ENCODE measurements at places on chromosomes 3 and 15.

GRCh38 chr3:111610612-111611054, 15.5 kb upstream of the ZBED2 start:
- DNase-seq = no peak

DNA sequence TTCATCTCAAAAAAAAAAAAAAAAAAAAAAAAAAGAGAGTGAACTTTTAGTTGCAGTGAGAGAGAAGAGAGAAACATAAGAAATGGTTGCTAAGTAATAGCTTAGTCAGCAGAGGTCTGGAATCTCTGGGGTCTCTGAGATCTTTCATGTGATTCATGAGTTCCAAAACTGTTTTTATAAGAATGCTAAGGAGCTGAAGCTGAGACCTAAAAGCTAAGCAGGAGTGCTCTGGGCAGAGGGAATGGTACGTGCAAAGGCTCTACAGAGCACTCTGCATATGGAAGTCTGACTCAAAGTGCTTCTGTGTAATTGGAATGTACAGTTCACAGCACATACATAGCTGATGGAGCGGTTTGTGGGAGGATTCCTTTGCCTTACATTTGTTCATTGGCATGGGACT, 66.3 kb upstream of the LRIG1 start:
- DNase-seq = no peak

- DNase-seq = no peak
Measured at GRCh38 chr15:93985925-93986324, 245.4 kb upstream of the MCTP2 start.

GRCh38 chr3:6531153-6531552, 329.8 kb upstream of the GRM7 start:
- DNase-seq = no peak

- DNase-seq = no peak
Measured at GRCh38 chr3:127406309-127407025, 118.6 kb upstream of the PRR20G start.

GRCh38 chr15:56174649-56175048, 69.0 kb downstream of the RFX7 start:
- DNase-seq = no peak

- no peak for DNase-seq
Measured at GRCh38 chr3:150235799-150236198, 172.3 kb upstream of the TSC22D2 start.

DNA sequence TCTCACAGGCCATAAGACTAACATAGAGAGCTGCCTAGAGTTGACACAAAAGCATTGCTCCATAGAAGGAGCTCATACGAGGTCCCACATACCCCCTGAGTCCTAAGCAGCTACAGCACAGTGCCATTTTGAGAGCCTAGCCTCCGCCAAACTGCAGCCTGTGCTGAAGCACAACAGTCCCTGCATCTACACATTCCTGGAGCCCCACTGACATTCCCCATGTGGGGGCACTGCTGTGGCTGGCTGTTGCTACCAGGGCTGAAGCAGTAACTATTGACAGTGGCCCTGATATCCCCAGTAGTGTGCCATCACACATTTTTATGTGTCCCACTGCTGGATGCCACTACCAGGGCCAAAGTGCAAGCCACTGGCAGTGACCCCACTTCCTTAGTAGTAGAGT, 80.3 kb downstream of the CERS3 start:
- no peak for DNase-seq

DNA sequence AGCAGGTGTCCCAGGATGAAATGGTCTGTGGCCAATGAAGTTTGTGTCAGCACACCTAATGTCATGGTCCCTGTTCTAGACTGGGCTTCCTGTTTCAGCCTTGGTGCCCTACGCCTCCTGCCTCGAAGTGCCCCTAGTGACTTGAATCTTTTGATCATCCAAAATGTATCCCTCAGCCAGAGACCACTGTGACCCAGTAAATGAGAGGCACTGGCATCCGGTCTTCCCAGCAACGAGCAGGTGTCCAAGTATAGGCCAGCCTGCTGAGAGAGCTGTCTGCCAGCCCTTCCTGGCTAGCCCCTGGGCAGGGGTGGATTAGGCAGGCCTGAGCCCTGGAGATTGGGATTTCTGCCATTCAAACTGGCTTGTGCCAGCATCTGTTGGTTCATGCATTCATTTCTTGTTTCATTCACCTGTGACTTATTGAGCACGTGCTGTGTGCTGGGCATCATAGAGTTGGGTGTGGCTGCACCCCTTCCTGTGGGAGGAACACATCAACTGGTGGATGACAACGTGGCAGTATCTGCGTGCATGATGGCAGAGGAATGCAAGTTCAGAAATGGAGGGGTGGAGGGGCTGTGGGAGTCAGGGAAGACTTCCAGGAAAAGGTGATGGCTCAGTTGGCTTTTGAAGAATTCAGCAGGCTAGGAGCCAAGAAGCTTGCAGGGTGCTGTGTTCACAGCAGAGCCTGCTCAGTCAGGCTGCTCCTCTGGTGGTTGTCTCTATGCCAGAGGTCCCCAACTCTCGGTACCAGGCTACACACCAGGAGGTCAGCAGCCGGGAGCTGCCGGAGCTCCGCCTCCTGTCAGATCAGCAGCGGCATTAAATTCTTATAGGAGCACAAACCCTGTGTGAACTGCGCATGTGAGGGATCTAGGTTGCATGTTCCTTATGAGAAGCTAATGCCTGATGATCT, 21.6 kb downstream of the ESYT3 start:
- no peak for DNase-seq

DNA sequence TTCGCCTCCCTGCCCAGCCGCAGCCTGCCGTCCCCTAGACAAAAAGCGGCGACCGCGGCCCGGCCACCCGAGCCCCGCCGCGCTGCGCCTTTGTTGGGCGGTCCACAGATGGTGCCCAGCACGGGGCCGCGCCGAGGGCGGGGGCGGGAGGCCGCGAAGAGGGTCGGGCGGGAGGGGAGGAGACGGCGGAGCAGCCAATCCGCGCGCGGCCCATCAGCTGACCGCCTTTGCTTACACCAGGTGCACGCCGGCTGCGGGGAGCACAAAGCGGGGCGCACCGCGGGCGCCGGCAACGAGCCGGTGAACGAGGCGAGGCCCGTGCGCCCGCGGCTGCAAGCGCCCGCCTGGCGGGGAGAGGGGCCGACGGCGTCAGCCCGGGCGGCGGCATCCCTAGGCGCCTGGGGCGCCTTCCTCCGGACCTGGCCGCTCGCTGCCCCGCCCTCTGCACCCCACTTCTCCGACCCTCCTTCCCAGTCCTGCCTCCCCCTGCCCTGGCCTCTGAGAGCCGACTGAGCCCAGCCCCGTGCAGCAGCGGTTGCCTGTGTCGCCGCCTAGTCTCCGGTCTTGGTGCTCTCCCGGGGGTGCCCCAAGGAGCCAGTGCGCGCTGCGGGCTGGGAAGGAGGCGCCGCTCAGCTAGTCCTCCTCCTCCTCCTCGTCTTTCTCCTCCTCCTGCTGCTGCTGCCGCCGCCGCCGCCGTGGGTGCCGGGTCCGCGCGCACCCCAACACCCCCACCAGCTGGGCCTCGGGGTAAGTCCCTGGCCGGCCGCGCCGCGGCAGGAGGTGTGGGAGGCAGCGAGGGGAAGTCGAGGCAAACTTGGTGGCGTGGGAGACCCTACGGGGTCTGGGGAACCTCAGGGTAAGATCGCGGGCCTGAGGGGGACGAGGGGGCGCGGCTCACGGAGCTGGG, at the start of gene LRRN1:
TSS of gene LRRN1 (plus strand) at position 259 of the 907 bp plus-strand sequence. CDS start 45,211 bp downstream, outside the sequence.
- DNase-seq = no peak

DNA sequence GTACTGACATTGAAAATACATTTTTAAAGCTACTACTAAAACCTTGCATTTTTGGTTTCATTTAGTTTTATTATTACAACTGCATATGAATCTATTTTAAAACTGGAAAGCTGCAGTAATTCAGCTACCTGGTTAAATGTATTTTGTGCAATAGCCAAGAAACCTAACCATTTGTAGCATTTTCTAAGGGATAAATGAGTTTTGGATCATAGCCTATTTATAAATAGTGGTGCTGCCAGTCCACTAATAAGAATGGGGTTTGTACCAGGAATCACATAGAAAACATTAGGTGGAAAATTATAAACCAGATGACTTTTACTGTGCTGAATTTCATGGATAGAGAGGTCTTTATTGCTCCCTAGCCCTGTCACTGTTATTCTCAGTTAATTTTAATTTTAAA, 454.7 kb downstream of the DIPK2A start:
- DNase-seq = no peak

- no peak for DNase-seq
Measured at GRCh38 chr3:99366663-99367429, 271.5 kb upstream of the COL8A1 start.

DNA sequence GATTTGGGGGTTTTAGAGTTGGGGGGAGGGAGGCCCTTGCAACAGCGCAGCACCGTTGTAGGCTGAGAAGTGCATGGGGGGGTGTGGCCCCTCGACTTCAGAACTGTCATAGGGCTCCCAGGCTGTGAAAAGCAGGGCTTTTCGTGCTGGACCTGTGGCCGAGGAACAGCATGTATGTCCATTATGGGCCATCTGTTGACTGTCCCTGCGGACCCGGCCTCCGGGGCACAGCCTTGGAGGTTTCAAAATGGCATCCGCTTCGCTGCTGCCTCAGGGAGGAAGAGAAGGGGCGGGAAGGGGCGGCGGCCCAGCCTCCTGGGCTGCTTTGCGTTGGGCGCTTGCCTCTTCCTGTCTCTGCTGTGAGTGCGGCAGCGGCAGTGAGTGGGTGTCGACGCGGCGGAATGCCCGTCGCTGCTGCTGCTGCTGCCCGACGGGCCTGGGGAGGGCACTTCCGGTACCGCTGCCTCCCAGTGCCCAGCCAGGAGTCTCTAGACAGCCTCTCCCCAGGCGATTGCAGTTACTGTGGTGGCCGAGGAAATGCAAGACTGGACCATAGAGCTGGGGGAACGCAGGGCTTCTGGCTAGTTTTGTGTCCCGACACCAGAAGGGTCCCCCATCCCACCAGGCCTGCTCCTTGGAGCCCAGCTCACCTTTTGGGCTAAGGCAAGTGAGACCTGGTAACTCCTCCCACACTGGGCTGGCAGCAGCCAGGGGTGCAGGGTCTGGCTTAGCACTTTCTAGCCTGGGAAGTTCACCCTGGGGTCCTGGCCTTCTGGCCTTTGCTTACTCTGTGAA, 1.9 kb downstream of the GNAI2 start:
- peak; percentile 68 for DNase-seq

DNA sequence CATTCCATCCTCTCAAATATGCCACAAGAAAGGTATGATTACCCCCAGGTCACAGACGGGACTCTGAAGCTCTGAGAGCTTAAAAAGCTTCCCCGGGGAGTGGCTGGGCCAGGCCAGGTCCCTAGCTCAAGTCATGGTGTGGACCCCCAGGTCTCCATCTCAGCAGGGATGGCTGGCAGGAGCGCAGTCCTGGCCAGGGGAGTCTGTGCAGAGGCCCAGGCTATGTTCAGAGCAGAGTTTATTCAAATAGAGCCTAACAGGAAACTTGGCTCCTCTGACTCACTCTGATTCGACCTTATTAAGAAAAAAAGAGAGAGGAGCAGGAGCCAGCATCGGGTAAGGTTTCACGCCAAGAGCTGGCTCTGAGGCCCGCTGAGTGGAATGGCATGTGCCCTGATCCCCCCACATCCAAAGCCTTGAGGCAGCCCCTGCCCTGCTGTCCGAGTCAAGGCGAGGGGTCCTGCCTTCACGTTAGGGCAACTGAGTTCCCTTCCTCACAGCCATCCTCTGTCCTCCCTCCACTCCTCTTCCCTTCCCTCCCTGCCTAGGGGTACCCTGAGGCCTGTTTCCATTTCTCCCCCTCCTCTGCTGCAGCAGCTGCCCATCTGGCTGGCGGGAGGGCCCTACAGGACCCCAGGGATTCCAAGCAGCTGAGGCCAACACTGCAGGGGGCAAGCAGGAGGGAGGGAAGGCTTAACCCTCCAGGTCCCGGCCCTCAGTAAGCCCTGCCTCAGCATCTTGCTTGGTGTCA, 1.9 kb upstream of the LOXL1 start:
- no peak for DNase-seq
